ENCODE measurements at places on chromosomes 11 and 22.

DNA sequence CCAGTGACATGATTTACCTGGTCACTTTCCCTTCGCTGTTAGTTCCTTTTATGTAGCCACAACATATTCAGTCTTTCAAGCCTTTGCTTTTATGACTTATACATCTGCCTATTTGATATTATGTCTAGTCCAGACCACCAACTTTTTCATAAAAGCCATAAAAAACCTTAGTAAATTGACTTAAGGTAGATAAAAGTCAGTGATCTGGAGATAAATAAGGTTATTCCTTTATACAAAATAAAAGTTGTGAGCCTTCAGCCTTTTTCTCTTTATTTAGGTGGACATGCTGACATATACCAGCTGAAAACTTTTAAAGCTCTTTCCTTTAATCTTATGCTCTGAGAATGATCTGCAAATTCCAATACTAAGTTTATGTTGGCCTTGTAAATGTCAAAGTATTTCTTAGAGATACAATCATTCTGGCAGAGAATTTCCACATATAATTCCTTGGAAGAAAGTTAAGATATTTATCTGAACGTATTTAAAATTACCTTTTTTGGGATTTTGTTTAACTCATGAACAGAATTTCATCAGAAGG lies 690.4 kb upstream of the CHORDC1 start:
- DNase-seq, result no peak

DNA sequence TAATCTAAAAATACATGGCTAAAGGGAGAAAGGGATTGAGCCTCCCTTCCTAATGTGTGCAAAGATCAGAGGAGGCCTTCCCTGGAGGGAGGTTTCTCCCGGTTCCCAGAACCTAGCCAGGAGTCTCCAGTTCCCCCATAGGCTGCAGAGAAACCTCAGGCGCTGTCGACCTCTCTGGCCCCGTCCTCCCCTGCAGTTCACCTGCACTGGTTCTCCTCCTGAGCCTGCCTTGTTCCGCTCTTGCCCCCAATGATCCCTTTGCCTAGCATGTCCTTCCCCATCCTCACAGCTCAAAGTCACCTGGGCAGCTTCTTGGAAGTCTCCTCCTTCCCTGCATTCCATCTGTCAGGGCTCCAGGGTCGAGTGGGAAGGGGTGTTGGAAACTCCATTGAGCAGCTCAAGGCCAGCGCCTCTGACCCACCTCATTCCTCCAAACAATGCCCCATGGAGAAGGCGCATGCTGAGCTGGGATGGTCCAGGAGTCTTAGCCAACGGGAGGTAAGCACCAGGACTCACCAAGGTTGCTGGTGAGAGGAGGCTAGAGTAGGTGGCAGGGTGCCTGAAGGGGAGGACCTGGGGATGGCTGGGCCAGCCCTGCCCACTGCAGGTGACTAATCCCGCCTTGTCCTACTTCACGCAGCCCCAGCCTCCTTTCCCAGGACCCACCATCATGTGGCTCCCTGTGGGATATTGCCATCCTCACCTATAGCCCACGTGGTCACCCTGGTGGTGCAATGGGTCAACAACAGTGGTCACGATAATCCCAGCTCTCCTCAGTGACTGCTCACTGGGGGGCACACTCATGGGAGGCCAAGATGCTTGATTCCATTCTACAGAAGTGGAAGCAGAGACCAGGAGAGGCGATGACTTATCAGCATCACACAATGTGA lies 15.4 kb downstream of the RSPH14 start:
- no peak for DNase-seq

DNA sequence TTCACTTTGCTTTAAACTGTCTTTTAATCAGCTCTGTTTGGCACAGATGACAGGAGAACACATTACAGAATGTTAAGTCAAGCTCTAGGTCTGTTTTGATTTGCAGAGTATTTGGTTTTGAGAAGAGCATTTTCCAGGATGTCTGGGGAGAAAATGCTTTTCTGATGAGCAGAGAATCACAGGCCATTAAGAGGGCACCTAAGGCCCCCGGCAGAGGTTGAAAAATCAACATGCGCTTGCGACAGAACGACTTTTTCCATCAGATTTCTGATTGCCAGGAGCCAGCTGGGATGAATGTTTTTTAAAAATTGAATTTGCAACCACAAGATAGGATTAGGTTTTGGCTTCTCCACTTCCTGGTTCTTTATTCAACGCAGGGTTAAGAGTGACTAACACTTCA lies 304.5 kb downstream of the JRKL start:
- no peak for DNase-seq

DNA sequence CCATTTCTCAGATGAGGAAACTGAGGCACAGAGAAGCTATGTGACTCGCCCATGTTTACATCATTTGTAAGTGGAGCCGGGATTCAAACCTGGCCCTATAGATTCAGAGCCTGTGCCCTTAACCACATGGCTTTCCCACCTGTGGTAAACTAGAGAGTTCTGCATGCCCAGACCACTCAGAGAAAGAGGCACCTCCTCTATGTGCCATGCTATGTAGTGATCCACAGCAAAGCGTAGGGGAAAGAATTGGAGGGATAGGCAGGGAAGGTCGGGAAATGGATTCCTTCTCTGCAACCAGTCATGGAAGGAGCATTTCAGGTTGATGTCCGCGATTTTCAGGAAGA lies 15.4 kb upstream of the POU2AF2 start:
- no peak for DNase-seq

DNA sequence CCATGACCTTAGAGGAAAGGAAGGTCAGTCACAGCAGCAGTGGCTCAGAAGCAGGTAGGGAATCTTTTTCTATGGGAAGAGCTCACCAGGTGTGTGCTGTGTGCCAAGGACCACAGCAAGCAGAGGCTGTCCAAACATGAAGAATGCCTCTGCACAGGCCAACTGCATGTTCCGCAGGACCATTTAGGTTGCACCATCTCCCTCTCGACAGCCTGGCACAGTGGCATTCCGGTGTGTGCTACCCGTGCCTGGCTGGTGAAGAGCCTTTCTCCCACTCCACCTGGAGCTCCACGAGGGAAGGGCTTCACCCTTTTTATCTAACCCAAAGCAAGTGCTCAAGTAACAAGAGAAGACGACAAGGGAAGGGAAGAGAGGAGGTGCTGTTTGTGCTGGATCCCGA lies 76.5 kb downstream of the PACSIN2 start:
- DNase-seq, result no peak

DNA sequence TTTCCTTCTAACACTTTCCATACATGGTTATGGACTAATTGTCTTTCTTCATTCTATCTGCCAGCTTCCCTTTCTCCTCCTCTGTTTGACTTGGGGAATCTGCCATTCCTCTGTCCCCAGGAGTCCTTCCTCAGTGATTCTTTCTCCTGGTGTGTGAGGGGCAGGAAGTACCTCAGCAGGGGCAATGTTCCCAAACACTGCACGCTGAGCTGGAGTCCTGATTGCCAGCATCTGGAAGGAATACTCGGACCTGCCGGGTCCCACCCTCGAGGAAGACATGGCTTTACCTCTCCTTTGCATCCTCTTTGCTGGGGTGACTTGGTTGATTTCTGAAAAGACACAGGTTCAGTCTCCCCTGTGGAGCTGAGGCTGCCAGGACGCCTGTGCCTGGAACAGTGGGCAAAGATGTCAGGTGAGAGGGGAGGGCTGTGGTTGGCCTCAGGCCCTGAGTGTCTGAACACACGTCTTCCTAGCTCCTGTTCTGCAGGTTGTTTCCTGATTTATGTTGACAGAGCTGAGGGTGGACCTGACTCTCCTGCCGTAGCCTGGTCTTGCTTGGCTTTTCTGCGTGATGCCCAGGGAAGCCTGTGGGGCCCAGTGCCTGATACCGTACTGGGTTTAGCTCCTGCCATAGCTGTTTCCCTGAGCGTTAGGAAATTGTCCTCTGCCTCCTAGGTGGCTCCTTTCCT lies 4.3 kb downstream of the COX8A start:
- DNase-seq, result no peak

DNA sequence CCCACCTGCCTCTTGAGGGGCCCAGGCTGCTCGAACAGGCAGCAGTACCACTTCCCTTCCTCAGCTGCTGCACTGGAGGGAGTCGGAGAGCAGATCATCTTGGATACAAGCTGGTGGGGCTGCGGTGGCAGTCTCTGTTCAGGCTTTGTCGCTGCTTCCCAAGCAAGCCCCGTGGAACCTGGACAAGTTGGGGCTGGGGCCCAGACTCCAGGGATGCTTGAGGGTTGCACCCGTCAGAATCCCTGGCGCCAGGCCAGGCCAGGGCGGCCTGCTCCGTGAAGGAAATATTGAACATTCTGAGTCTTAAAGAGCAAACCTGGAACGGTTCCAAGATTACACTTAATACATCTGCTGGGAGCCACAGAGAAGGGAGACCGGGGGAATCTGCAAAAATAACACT lies 310.1 kb upstream of the SORL1-AS1 start:
- no peak for DNase-seq
